ENCODE measurements at places on chromosomes 3 and 15.

- DNase-seq, result peak; percentile 11
Measured at GRCh38 chr3:64667138-64667537, 20.7 kb downstream of the ADAMTS9 start.

DNA sequence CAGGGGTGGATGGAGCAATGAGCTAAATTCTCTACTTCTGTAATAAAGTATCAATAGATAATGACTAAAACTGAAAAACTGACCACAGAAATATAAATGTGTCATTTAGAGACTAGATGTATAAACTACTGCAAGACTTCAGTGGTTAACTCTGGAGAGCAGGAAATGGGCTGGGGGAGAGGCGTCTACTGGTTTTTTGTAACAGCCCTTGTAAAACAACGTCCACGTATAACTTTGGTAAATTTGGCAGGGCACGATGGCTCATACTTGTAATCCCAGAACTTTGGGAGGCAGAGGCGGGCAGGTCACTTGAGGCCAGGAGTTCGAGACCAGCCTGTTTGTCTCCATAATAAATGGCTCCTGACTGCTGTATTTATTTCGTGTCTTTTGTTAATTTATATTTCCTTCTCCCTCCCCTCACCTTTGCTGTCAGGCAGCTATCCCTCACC is 12.5 kb downstream of the RAB27A start:
- peak; percentile 77 for DNase-seq

GRCh38 chr15:93035953-93036810 is 52.8 kb downstream of the RGMA start:
- DNase-seq, result peak; percentile 42

- DNase-seq, result no peak
Measured at GRCh38 chr15:101004500-101004899, 85.3 kb downstream of the LRRK1 start.

DNA sequence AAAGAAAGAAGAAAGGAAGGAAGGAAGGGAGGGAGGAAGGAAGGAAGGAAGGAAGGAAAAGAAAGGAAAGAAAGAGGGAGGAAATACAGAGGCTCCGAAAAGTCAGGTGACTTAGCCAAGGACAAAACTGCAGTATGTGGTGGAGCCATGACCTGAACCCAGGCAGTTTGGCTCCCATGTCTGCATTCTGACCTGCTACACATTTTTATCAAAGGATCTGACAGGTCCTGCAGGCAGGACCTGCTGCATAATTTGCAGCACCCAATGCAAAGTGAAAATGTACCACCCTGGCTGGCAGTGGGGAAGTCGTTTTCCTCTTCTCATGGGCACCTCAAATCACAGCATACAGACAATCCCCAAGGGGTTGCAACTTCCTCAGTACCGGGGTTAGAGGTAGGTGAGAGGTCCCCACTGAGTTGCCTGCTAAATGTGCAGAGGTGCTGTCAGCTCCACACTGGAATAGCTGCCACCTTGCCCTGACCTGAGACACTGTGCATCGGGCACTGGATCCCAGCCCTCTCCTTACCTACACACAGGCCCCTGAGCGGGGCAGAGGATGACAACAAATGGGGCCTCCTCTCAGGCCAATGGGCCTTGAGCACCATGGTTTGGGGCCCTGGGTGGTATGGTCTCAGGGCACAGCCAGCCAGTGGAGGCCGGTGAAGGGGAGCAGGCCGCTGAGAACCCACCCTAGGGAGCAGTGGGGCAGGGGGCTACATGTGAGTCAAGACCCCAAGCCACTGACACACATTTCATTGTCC is 175.1 kb downstream of the SHQ1 start:
- DNase-seq, result no peak

GRCh38 chr3:61808526-61808925 is 247.2 kb downstream of the PTPRG start:
- DNase-seq, result no peak

GRCh38 chr3:59654123-59654479 is 604.3 kb upstream of the CFAP20DC start:
- no peak for DNase-seq

DNA sequence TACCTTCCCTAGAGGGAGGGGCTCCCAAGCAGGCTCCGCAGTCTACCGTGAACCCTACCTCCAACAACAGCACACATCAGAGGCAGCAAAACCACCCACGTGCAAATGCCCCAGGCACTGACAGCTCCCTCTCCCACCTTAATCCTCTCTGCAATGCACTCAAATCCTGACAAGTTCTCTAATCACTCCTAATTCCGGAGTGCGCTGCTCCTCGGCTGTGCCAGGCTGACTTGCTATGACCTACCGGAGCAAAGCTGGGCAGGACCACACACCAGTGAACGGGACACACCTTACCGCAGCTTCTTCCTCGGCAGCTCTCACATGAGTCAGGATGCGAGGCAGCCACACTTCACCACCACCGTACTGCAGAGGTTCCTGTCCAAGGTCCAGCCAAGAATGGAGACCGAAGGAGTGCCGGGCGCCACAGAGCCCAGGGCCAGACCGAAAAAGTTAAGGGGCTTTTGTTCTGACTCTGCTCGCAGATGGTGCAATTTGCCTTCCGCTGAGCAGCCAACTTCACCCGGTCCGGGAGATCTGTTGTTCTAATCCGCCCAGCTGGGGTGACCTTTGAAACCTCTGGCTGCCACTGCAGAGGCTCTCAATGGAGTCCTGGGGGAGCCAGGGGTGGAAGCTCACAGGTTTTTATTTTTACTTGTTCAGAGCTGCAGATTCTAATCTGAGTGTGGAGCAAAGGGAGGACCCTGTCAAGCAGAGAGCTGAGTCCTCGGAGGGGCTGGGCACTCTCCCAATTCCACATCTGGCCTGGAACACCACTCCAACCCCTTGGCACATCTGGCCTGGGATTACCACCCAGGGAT is 84.4 kb downstream of the MYLK start:
- DNase-seq, result no peak

DNA sequence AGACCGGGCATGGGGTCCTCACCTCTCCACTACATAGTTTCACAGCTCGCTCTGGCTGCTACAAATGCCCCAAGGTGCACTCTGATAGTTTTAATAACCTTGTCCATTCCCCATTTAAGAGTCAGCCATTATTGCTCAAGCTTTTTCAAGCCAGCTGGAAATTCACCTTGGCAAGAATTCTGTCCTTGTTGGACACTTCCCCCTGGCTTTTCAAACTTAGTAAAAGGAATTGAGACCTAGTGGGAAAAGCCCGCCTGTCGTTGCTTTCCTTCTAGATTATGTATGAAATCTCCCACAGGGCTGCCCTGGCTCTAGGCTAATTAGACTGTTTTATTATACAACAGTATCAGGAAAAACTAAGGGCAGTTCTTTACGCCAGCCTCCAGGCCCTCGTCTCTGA is 293.7 kb upstream of the GADL1 start:
- DNase-seq, result no peak

DNA sequence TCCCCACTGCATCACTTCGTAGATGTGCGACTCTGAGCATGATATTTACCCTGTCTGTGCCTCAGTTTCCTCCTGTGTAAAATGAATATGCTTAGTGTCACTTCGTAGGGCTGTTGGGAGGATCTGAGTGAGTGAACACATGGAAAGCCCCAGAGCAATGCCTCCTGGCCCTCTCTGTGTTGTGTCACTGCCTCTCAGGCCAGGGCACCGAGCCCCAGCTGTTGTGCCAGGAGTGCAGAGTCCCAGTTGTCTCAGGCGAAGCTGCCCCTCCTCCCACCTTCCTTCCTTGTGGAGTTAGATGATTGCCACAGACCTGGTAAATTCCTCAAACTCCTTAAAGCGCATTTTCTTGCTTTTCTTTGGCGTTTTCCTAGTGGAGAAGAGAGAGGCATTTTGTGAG is 26.2 kb downstream of the EFCAB12 start:
- no peak for DNase-seq

DNA sequence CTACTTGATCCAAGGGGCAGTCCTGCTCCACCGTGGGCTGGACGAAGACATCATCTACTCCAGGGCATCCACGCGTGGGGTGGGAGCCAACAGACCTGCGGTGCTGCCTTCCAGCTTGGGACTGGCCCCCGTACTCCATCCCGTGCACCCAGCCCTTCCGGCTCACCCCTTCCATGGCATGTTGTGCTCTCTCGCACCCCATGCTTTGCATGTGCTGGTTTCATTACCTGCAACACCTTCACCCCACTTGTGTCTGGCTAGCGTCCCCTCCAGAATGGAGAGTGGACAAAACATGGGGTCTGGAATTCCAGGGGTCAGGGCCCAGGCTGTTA is 30.2 kb downstream of the SEMA7A start:
- no peak for DNase-seq

DNA sequence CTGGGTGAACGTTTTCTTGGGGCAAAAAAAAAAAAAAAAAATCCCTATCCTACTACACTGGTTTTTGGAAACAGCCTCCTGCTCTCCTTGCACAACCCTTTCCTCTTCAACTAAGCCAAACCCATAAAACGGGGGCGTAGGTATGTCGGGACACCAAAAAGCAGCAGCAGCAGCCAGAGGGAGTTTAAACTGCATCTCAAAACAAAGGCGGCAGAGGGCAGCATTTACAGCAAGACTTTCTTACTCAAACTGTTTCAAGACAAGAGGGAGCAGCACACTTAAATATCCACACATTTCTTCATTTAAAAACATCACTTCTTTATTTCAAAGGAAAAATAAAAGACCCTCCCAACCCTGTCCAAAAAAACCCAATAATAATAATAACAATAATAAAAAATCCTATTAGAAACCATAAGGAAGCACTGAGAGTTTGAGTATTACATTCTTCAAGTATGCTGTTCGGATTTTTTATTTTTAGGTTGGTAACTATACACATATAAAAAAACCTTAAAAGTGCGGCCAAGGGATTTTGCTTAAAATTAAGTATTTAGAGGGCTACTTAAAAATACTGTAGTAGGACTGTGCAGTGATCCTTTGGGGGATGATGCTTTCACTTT is 43.9 kb upstream of the PLXND1 start:
- DNase-seq, result peak; percentile 78

DNA sequence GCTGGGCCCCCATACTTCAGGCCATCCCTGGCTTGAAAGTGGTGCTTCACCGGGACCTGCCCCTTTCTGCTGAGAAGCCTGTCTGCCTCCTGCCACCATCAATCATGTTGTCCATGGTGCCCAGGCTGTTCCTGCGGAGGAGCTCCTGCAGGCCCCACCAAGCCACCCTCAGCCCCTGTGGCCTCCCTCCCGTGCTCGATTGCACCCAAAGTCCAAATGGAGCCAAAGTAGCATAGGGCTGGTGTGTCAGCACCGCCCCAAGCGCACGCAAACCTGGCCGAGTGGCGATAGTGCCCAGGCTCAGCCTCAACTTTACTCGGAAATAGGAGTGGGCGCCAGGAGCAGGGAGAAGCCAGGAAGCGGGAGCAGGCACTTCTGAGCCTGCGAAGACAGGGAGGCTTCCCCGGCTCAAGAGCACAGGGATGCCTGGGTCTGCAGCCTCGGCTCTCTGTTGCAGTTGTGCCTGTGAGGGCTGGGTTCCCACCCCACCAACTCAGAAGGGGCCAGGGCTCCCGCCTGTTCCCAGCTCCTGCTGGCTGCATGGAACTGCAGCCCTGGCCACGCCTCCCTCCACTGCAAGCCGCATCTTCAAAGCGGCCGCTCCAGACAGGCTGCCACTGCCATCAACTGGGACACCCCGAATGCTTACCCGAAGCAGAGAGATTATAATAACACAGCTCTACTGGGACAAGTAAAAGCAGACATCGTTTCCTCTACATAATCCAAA is 203.0 kb downstream of the ARRDC4 start:
- no peak for DNase-seq

DNA sequence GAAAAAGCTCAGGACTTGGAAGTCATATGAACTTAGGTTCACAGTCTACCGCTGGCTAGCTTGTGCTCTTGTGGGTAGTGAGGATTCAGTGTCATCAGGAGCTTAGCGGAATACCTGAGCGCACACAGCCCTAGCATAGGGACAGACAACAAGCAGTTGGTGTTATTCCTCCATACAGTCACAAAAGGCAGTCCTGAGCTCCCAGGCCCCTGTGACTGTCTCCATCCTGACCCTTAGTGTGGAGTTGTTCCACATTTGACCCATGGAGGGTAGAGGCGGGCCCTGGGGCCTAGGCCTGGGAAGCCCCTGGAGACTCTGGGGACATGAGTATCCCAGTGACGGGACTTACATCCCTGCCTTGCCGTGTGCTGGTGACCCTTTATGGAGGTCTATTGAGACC is 131.5 kb upstream of the PLXNA1 start:
- no peak for DNase-seq

GRCh38 chr15:69854001-69854400 is 243.7 kb downstream of the TLE3 start:
- no peak for DNase-seq

GRCh38 chr3:123405936-123406510 is 42.9 kb downstream of the ADCY5 start:
- DNase-seq, result no peak

DNA sequence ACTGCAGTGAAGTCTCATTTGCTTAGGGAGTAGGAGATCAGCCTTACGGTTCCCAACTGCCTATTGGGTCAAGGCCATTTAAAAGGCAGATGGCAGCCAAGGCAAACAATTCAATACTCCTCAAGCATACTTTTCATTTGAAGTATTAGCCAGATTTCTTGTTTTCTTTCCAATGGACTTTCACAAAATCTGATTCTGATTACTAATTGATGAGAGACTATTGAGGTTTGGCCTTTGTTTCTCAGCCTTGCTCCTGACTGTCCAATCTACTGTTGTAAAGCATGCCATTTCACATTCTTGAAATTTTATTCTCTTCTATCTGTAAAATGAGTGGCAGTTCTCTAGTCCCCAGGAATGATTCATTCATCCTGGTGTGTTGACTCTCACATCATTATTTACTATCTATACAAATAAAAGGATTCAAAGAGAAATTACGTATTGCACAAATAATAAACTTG is 166.2 kb upstream of the TGFBR2 start:
- DNase-seq, result no peak

GRCh38 chr3:133940536-133940935 is 44.9 kb upstream of the RAB6B start:
- DNase-seq, result no peak

DNA sequence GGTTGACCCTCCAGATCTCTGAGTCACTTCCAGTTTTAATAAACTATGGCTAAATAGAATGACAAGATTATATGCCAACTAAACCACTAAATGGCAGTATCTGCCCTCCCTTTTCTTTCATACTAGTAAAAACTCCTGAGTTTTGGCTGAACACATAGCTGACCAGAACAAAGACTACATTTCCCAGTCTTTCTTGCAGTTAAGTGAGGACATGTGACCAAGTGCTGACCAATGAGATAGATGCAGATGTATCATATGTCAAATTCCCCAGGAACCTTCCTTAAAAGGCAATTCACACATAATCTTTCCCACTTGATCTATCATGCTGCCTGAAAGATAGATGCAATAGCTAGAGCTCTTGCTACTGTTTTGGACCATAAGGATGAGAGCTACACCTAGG is 191.3 kb downstream of the SHOX2 start:
- peak; percentile 20 for DNase-seq

Data from H4 (cell line).